ENCODE measurements at places on chromosomes 4 and X.

DNA sequence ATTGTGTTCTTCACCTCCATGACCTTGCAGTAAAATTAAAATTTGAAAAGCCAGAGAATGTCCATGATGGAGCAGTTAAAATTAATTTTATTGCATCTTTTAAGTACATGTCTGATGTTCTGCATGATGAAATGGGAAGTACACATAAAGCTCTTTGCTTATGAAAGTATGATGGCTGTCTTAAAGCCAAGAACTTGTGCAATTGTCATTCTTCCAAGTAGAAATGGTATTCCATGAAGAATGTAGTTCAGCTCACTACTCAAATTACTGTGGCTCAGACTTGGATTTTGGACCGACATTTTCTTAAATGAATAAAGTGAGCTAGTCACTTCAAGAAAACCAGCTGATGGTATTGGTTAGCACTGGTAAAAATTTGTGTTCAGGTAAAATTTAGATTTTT, 161.7 kb upstream of the CXCL13 start:
- DNase-seq = no peak

GRCh38 chr4:21386166-21386780, 562.3 kb downstream of the KCNIP4 start:
- no peak for DNase-seq

DNA sequence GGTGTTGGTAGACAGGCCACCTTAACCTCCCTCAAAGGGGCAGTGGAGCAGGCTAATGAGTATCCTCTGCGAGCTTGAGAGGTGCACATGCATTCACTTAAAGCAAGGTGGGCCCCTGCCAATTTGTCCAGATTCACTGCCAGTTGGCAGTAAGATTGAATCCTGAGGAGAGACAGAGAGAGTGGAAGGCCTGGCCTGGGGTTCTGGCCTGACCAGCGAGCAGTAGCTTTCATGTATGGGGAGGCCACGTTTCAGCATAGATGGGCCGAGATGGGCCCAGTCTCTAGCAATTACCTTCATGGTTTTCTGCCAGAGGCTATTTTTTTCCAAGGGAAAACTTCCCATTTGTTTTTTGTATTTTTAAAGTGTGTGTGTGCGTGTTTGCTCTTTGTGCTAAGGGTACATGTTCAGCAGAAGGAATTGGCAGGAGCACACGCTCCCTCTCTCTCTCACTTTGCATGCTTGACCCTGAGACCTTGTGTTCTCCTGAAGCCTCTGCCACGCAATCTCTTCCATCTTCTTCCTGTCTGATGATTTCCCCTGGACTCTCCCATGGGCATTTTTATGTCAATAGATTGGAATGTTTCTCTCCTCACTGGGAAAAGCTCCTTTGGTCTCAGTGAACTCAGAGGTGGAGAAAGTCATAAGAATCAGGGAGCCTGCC, 215.8 kb upstream of the SFRP2 start:
- DNase-seq = no peak

GRCh38 chr4:188078116-188078515, 31.3 kb downstream of the TRIML2 start:
- DNase-seq = no peak

DNA sequence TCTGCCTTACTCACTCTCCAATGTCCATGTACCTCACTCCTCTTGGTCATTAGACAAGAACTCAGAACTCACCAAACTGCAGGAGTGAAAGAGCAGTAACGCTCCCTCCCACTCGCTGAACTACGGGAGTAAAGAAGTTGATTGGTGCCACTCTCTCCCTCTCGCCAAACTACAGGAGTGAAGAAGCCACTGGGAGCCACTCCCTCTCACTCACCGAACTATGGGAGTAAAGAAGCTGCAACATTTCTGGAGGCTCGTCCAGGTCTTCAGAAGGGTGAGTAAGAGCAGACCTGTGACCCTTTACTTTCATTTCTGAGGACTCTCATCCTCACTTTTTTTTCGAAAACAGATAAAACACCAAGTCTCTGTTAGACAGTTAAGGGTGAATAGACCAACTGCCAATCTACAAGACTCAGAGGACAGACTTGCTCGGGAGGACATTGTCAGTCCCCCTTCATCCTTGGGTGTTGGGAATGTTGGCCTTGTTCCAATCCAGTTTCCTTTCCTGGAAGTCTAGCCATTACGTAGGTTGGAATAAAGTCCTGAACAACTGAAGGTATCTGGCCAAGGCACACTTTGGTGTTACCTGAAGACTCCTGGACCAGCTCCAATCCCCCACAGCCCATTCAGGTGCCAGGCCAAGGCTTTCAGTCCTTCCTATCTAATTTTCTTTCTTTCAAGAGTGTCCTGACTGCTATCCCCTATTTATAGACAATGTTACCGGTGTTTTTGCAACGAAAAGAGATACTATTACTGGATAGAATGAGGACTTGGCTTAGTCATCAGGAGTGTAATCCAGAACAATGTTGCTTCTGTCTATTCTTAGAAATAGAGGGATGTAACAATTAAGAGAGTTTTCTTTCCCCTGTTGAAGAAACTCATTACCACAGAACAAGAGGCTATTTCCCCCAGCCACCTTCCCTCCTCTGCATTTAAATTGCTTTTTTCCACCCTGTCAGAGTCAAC, 11.0 kb upstream of the COL25A1 start:
- no peak for DNase-seq

- DNase-seq = peak; percentile 4
Observed at GRCh38 chr4:174522183-174523024, at the start of gene HPGD. Gene HPGD, minus strand, starts transcription at chr4:174522488. Its CDS starts 37 bp downstream, at chr4:174522451.

DNA sequence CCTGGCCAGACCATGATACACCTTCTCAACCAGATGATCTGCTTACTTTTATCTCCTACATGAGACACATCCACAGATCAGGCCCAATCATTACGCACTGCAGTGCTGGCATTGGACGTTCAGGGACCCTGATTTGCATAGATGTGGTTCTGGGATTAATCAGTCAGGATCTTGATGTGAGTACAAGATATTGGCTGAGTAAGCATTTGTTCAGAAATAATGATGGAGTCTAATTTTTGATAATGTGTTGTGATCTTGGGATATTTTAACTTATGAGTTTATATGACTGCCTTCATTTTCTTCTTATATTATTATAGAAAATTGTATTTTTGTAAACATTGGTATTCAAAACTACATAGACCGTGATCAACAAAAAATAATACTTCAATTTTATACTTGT, 39.4 kb downstream of the SLC10A6 start:
- no peak for DNase-seq

GRCh38 chrX:11254417-11255109, 38.6 kb upstream of the AMELX start:
- DNase-seq = no peak

DNA sequence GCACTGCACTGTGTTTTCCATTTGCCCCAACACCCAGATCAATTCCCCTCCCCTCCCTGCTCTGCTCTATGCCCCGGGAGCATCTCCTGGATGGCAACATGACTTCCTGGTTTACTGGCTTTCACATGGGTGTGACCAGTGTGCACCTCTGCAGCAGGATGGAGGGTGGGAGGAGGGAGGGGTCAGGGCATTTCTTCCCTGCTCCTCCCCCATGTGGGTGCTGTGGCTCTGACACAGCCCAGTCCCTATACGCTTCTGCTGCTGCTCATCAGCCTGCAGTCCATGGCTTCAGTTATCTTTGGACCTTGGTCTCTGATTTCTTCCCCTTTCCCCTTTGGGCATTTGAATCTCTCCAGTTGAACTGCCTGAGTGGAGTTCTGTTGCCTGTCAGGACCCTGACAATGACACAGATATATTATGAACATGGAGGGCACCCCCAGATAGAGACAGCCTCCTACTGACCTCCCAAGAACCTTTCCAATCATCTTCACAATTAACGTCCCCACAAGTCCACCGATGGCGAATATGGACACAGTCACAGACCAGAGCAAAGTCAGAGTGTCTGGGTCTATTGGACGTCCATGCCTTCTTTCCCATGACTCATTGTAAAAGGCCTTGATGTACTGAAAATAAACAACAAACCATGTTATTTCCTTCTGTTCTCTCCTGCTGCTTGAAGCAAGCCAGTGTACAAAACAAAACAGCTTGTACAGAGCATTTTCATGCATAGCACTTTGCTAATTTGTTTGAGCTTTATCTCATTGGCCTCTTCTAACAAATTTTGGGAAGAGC, 24.8 kb downstream of the SLC2A9 start:
- DNase-seq = no peak

- no peak for DNase-seq
Observed at GRCh38 chr4:43244688-43245382, 352.3 kb downstream of the GRXCR1 start.

GRCh38 chrX:148159796-148160195, 178.7 kb downstream of the FMR1NB start:
- DNase-seq = no peak

DNA sequence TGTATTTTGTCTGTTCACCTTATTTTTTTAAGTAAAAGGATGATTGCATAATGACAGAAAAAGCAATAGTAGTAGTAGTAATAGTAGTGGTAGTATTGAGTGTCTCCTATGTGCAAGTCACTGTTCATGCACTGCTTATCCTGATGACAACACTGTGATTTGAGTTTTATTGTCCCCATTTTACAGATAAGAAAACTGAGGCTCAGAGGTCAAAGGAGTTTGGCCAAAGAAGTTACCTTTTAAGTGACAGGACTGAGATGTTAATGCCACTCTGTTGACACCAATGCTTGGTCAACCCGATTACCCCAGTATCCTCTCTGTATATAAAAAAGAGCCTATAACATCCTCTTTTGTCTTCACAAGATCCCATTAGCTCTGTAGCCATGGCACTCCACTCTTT, 100.5 kb upstream of the FRMPD3 start:
- no peak for DNase-seq

DNA sequence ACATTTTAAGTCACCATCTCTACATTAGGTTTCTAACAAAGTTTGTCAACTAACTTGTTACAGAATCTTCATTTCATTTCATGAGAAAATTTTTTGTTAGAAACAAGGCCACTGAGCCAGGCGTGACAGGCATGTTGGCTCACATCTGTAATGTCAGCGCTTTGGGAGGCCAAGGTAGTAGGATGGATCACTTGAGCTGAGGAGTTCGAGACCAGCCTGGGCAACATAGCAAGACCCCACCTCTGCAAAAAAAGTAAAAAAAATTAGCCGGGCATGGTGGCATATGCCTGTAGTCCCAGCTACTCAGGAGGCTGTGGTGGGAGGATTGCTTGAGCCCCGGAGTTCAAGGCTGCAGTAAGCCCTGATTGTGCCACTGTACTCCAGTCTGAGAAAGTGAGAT, 32.3 kb downstream of the FAT1 start:
- no peak for DNase-seq

GRCh38 chr4:53196882-53197771, 168.7 kb downstream of the SCFD2 start:
- DNase-seq = no peak

DNA sequence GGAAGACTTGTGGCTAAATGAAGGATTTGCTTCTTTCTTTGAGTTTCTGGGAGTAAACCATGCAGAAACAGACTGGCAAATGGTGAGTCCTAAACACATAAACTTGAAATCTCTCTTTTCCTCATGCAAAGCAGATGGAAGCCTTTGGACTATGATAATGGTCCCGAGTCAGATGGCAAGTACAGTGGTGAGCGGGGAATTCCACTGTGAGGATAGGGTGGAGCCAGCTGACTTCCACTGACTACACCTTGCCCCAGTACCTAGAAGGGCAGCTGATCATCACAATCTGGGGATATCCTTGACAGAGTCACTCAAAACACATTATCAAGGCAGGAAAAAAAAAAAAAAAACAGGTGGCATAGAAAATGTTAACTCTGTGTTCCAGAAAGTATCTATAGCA, 34.3 kb downstream of the ENPEP start:
- DNase-seq = no peak

DNA sequence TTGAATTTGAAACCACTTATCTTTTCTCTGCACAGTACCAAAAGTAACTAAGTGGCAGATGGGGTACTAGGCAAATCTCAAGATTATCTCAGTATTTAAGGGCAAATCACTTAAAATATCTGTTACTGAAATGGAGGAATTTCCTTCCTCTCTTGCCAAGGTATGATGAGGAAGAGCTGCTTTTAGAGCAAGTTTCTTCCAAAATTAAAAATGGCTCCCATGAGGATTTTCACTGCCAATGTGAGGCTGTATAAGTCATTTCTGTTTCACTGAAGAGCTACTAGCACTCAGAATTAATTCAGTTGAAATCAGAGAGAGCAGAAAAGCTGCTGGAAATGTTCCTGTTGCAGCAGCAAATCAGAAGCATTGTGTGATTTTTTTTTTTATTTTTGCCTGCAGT, 43.4 kb downstream of the GABRB1 start:
- DNase-seq = no peak

DNA sequence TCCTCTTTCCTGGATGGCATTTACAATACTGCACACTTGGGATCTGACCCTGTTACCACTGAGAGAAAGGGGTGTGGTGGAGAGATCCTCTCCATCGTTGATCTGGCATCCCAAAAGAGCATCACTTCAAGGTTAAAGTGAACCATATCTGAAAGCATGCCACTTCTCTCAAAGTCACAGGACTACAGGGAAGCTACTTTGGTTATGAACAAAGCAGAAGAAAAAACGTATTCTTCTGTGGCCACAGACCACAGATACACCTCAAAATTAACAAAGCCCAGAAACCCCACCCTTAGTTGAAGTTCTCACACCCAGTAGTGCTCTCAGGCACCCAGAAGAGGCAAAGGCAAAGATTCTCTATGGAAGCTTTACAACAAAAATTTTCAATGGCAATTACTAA, 108.3 kb downstream of the JADE1 start:
- no peak for DNase-seq

DNA sequence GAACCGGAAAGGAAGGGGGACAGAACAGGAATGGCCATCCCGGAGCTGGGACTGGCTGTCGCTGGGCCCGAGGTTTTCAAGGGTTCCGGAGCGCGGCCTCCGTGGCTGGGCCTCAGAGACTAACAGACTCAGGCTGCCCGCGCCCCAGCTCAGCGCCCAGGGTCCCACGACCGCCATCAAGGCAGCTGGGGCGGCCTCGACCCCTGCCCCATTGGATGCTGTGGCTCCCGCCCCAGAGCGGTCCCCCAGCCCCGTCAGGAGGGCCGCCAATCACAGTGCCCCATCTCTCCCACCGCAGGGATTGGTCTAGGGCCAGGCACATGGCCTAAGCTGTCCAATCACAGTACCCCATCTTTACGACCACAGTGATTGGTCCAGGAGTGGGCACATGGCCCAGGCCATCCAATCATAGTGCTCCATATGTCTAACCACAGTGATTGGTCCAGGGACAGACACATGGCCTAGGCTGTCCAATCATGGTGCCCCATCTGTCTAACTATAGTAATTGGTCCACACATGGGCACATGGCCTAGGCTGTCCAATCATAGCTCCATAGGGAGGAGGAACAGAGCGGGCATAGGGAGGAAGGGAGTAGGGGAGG, 105.3 kb upstream of the NKX1-1 start:
- no peak for DNase-seq

GRCh38 chr4:75251547-75251946, 262.7 kb downstream of the RCHY1 start:
- no peak for DNase-seq

GRCh38 chr4:173380987-173381386, 10.2 kb downstream of the SAP30 start:
- no peak for DNase-seq

GRCh38 chr4:138804711-138805110, 210.9 kb upstream of the NOCT start:
- DNase-seq = no peak

- no peak for DNase-seq
Observed at GRCh38 chrX:129632443-129632842, 22.3 kb downstream of the APLN start.

Measured in activated T-helper 1 cell treated with anti-CD3 and anti-CD28 coated beads, Interleukin-2, amount 50 U/mL, for 16 hours (primary cell).